ENCODE measurements at places on chromosomes 4 and X.

- DNase-seq = no peak
Measured at GRCh38 chrX:133604801-133605200, 189.5 kb upstream of the GPC4 start.

DNA sequence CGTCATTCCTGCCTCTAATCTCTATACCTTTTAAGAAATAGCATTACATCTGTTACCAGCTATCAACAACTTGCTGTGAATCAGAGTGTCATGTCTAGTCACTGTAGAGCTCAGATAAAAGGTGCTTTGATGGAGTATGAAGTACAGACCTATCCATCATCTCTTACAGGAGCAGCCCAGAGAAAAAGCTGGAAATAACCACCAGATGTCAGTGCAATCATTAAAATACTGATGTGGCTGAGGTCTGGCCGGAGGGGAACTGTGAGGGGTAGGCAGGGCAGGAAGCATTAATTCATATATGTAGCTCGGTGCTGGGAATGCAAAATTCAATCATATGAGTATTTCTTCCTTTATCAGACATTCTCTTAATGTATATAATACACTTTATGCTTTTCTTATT lies 100.6 kb downstream of the AKAP4 start:
- no peak for DNase-seq

DNA sequence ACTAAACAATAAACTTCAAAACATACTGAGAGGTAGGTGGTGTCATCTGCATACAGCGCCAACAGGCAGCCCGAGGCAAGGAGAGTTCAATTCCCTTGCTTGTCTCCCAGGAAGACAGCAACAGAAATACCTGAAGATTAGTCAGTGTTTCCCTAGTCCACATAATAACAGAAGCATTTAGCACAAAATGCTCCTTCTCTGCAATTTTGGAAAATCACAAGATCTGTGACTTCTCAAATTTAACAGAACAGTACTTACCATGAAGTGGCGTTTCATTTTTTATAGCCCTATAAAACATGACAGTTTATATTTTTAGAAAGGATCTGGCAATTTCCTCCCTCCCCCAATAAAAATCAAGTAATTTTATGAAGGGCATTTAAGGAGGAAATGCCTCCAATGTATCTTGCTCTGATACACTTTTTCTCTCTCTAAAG lies 67.1 kb upstream of the MYOZ2 start:
- DNase-seq = no peak

DNA sequence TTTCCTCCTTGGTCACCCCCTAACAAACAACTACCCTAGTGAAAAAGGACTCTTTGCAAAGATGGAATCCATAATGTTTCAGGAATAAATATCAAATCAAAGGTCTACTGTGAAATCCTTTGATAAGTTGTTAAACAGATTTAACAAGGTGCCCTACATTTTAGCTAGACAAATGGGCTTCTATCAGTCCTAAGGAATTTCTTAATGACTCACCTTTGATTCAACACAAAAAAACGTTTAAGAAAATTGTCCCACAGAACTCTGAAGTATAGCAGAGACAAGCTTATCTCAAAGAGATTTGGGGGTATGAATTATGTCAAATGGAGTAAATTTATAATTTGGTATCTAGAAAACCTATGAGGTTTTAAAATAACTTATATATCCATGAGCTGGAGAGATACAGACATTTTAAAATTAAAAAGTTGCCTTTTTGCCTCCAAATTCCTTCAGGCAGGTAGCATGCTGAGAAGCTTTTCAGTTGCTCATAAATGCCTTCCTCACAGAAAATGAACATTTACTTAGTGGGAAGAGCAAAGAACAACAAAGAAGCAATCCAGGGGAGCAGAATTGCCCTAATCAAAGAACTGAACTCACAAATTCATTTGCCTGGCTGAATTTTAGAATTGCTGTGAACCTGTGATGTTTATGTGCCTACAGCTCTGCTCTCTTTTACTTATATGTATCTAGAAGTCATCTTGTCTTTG lies 649.3 kb downstream of the STPG2 start:
- DNase-seq = no peak

DNA sequence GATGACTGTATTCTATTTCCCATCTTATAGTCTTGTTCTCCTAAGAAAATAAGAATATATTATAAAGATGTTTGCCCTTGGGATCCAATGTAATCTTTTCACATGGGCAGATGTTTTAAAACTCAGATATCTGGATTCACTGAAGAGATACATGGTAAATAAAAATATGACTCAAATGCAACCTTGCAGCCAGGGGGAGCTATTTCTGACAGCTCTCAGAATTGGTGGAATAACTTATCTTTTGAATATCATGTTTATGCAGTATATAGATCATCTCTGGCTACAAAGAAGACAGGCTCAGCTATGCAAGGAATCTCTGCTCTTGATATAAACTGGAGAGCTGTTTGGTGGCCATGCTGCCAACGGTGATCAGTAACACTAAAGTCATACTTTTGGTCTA lies 274.7 kb downstream of the GLUD2 start:
- no peak for DNase-seq

GRCh38 chr4:11297627-11298026 lies 131.1 kb downstream of the HS3ST1 start:
- DNase-seq = no peak

DNA sequence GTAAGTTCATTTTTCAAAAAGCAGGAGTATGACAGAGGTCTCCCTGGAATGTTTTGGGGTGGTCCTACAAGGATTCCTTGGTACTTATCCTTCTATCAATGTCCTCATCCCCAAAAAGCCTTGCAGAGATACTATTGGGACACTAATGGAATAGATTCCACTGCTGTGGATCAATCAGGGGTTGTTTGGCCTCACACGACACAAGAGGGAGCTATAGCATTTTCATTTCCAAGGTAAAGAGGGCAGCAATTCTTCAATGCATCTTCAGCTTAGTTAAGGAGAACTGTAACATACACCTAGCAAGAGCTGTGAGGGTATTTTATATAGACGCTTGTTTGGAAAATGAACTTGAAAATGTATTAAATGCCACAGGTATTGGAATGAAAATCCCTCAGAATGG lies 50.9 kb downstream of the USP26 start:
- DNase-seq = peak; percentile 13

DNA sequence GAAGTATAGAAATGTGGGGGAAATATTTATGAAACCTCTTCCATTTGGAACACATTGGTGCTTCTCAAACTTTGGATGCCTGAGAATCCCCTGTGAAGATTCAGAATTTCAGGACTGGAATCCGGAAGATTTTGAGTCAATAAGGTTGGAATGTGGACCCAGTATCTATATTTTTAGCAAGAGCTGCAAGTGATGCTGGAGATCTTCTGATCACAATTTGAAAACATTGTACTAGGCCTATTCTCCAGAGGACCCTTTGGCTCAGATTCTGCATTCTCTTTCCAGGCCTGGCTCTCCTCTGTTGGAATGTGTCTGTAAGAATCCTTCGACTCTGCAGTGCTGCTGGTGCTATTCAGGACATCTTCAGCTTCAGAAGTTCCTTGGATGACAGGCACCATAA lies 2.4 kb upstream of the PKD2 start:
- no peak for DNase-seq

GRCh38 chr4:182486881-182487280 lies 243.7 kb downstream of the TENM3 start:
- no peak for DNase-seq

DNA sequence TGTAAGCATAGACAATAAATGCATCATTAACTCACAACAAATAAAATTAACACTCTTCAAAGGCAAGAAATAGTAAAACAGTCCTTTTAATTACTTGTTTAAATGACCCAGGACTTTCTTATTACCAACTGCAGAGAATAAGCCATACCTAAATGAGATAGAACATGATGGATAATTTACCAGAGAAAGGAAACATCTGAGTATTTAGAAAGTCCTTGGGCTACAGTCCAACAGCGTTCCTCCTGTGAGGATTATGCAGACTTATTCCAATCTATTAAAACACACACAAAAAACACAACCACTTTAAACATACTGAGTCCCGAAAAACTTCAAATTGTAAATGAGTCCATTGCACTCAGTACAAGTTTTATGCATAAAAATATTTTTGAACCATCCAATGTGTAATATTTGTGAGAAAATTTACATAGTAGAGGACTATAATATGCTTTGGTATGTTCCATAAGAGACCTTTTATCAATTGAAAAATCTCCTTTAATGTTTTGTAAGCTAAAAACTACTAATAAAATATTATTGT lies 129.2 kb downstream of the NR3C2 start:
- no peak for DNase-seq
